D341Med (cell line): ENCODE measurements at places on chromosomes 12 and 14.
A peak's percentile ranks its signal among the peaks of the same experiment; 100 is the strongest.

GRCh38 chr12:132710043-132710404, 618 bp upstream of the PGAM5 start:
- no peak for DNase-seq

- no peak for DNase-seq
Observed at GRCh38 chr12:99920353-99920960, 64.3 kb downstream of the ANKS1B start.

- no peak for DNase-seq
Observed at GRCh38 chr12:45409966-45410365, 194.1 kb downstream of the ANO6 start.

- no peak for DNase-seq
Observed at GRCh38 chr12:105616971-105617540, 286.6 kb downstream of the C12orf75 start.

DNA sequence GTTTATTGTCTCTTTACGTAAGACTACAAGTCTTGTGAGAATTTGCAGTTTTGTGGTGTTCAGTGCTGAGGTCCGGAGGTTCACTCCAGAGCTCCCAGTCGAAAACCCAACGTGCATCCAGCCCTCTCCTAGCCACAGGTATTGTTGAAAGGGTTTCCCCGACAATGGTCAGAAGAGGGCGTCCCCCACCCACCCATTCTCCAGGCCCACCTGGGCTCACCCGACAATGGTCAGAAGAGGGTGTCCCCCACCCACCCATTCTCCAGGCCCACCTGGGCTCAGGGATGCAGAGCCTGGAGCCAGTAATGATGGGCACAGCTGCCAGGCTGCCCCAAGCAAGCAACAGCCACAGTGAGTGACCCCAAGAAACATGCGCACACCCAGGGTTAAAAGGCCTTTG, 126.8 kb upstream of the EVL start:
- no peak for DNase-seq

DNA sequence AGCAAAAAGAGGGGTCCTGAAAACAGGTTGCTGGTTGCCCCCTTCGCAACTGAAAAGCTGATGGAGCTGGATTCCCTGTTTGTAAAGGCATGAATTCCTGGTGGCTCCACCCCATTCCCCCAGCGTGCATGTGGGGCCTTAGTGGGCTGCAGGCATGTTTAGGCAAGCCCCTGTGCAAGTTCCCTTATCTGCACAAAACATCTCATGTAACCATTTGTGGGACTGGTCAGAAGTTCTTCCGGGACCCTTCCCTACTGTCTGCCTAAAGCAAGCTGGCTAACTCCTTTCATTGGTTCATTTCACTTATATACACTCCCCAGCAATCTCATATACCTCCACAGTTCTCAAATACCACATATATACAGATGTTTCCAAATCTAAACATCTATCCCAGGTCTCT, 24.0 kb upstream of the HIGD1C start:
- DNase-seq = no peak

- no peak for DNase-seq
Observed at GRCh38 chr12:79388011-79388410, 302.8 kb downstream of the PAWR start.

- DNase-seq = no peak
Observed at GRCh38 chr12:10501030-10501429, 4.7 kb upstream of the EIF2S3B start.

GRCh38 chr12:57837864-57838562, 8.5 kb downstream of the CTDSP2 start:
- no peak for DNase-seq

- DNase-seq = no peak
Observed at GRCh38 chr14:100374876-100375265, 51.7 kb downstream of the SLC25A47 start.

GRCh38 chr12:2343681-2344080, 290.9 kb downstream of the CACNA1C start:
- DNase-seq = no peak

GRCh38 chr12:129863938-129864337, 39.9 kb downstream of the TMEM132D start:
- no peak for DNase-seq

GRCh38 chr12:56753566-56753965, 1.4 kb upstream of the PRIM1 start:
- no peak for DNase-seq

DNA sequence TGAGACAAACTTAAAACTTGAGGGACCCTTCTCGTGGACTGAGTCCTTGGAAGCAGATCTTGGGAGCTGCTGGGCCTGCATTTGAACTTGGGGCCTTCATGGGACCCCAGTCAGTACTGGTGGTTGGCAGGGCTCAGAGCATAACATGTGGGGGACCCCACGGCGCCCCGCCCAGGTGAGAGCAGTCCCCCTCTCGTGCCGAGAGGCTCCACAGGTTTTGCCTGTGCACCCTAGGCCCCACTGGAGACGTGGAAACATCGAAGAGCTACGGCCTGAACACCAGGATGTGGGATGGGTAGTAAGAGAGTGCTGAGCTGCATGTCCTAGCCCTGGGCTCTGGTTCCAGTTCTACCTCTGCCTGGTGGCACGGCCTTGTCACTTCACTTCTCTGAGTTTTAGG, 84.1 kb downstream of the CACNA1C start:
- DNase-seq = no peak

GRCh38 chr14:93234798-93235197, 27.7 kb downstream of the UBR7 start:
- no peak for DNase-seq

DNA sequence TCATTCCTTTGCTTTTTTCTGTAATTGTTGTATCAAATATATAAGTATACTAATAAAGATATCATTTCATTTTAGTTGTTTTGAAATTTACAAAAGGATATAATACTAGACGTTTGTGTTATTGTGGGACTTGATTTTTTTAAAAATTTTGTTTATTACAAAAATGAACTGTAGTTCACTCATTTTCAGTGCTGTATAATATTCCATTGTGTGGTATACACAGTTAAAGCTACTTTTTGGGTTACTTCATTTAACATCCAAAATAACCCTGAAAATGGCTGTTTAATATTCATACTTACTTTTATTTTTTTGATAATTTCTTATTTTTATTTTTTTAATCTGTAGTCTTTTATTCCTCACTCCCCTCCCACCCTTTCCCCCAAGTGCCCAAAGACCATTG, 21.4 kb downstream of the SLC38A2 start:
- no peak for DNase-seq

- DNase-seq = no peak
Observed at GRCh38 chr14:25041484-25041883, 8.5 kb downstream of the STXBP6 start.

- no peak for DNase-seq
Observed at GRCh38 chr12:76551482-76551888, 8.1 kb downstream of the OSBPL8 start.

DNA sequence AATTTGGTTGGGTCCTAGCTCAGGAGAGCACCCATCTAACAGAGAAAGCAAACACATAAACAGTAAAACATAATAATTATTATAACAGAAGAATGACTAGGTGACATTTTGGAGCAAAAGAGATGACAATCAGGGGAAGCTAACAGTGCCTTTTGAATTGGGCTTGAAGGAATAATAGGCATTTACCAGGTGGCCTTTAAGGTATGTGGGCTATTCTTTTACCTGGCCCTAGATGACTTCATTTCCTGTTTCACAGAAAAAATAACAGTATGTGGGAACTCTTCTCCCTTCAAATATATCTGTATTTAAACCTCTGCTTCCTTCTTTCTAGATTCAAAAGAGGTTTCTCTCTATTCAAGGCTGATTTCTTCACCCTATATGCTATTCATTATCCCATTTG, 3.8 kb downstream of the IRAK4 start:
- no peak for DNase-seq

DNA sequence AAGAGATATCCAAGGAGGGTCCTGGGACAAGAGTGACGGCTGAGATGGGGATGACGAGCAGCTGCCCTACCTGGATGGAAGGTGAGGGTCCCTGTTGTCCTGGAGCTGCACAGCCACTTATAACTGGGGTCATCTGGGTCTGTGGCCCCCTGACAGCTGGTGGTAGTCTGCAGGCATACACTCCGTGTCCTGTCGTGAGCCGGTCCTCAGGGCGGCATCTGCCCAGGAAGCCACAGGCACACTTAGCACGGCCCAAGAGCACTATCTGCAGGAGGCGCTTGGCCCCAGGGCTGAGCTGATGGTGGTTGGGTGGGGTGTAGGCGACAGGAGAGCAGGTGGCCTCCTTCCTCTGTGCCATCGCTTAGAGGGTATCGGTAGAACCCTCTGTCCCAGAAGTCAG, 248.1 kb downstream of the CACNA1C start:
- DNase-seq = no peak

- DNase-seq = no peak
Observed at GRCh38 chr12:15561396-15561795, 227.8 kb downstream of the EPS8 start.

GRCh38 chr12:130336723-130337487, 782 bp upstream of the PIWIL1 start:
- no peak for DNase-seq

DNA sequence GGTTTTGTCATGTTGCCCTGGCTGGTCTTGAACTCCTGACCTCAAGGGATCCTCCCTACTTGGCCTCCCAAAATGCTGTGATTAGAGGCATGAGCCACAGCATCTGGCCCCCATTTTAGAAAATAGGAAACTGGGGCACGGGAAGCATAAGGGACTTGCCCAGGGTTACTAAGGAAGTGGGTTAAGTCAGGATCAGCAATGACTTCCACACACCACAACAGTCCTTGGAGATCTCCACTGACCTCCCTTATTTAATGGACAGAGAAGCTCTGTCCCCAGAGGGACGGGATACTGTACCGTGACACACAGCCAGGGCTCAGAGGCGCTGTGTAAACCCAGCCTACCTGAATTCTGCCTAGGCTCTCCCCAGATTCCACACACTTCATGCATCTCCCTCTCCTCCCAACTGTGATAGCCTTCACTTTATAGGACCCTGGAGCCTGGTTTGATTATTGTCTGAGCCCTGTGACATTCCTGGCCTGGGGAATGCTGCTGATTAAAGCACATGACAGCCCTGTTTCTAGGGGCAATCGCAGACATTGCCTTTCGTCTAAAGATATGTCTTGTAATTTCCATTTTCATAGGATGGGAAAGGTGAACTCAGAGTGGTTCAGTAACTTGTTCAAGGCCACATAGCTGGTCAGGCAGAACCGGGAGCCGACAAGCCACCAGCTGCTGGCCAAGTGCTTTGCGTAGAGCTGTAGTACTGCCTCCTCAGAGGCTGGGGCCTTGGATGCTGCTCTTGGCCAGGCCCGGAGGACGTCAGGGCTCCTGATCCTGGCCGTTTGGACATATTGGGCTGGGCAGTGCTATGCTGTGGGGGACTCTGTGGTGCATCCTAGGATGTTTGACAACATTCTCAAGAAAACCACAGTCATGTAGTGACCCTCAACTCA, 20.8 kb downstream of the SERPINA1 start:
- DNase-seq = no peak

- DNase-seq = no peak
Observed at GRCh38 chr12:75891072-75891471, 140.5 kb downstream of the PHLDA1 start.

DNA sequence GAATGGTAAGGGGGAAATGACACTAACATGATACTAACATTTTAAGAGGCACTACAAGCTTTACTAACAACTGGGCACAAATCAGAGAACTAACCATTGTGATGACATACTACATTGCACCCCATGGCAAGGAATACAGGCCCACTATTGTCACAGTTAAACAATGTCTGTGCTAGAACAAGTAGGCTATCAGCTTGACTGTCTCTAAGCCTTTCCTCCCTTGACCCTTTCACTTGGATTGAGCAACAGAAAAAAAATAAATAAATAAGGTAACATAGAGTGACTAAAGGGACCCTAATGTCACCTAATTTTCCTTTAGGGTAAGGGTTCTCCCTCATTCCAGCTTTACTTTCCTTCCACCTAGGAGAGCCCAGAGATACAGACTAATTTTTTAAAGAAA, 4.4 kb downstream of the SLC38A2 start:
- DNase-seq = no peak

- DNase-seq = no peak
Observed at GRCh38 chr14:100725587-100726387, 905 bp upstream of the DLK1 start.

- no peak for DNase-seq
Observed at GRCh38 chr12:132539016-132539773, 49.2 kb downstream of the FBRSL1 start.

DNA sequence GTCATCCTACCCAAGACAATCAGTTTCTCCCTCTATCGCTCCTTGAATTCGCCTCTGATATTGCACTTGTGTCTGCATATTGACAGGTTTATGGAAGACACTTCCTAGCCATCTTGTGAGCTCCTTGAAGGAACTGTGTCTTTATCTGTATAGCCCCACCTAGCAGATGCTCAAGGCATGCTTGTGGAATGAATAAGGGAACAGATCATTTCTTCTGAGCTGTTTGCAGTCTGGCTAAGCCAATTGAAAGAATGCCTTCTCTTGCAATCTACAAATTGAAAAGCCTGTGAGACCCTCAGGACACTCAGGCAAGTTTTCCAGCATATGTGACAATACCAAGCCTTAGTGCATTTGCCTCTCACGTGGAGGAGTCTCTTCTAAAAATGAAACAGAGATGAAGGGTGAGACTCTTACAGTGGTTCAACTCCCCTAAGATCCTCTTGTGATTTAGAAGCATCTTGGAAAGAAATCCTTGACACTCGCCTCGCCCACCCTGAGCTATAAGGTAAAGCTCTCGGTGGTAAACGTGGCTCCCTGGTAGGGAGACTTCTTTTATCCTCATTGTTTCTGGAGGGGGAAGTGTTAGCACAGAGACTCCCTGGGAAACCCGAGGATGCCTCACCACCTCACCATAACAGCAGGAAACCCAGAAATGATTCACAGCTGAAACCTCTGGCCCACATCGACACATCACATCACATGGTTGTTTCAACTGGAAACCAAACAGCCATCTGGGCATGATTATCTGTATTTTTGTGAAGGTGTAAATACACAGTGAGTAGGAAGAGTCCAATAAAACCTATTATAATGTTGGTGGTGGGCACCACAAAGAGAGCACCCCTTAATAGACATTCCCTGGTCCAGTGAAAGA, 112.3 kb upstream of the BCL2L14 start:
- no peak for DNase-seq

DNA sequence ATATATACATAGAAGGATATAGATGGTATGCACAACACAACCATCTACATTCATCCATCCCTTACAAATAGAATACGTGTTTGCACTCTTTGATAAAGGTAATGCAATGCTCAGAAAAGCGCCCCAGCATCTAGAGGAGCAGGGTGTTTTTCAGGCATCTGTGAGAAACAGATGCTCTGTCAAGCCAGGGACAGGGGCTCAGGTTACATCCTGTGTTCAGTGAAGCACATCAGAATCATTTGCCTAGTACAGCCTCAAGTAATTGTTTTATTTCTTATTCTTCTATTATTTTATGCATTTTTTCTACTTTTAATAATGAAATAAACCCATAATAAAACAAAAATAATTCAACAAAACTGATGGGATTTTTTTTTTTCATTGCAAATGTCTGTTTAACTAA, 50.5 kb upstream of the HIF1A start:
- DNase-seq = peak; percentile 49
